ENCODE measurements at places on chromosomes 12 and 14.

- no peak for DNase-seq
Observed at GRCh38 chr12:9973949-9974348, 2.7 kb downstream of the CLEC12A start.

DNA sequence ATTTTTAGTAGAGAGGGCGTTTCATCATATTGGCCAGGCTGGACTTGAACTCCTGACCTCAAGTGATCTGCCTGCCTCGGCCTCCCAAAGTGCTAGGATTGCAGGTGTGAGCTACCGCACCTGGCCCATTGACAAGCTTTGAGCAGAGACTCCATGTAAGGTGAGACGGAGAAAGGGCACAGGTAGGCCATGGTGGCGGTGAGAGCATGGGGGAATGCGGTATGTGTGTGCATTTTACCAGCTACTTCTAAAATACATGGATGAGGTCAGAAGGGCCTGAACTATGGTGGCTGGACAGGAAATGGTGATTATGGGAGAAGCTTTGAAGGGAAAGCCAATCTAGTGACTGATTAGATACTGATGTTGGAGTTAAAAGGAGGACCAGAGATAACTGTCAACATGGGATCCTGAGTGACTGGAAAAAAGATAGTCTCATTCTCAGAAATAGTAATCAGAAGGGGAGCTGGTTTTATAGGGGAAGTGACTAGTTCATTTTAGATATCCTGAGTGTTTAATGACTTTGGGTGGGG is 21.9 kb upstream of the PTPRB start:
- no peak for DNase-seq

- DNase-seq, result no peak
Observed at GRCh38 chr12:104683831-104684503, 227.2 kb downstream of the CHST11 start.

DNA sequence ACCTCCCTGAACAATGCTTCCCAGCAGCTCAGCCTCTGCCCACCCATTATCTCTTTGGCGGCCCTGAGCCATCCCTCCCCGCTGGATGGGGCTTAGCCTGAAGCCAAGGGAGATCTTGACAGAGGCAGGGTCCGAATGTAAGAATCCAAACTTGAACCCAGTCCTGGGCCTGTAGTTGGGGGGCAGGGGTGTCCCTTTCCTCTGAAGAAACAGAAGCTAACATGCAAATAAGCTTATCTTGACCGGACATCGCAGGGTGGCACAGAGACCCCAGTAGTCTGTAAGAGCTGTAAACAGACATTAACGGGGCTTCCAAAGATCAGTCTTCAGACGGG is 6.0 kb downstream of the DLK1 start:
- no peak for DNase-seq

DNA sequence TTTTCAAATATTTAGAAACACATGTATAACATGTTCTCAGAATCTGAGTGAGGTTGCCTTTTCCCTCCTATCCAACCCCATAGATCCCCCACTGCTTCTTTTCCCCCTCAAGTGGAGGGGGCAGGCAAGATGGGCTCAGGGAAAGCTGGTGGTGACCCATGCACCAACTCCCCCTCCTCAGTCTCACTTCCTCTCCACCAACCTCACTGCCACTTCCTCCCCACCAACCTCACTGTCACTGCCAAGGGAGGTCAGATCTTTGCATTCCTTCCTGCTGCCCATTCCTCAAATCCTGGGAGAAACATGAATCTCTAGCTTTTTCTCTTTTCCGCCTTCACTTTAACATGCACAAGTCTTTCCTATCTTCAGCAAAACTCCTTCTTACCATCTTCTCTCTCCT is 48.7 kb downstream of the SPTB start:
- DNase-seq, result no peak

DNA sequence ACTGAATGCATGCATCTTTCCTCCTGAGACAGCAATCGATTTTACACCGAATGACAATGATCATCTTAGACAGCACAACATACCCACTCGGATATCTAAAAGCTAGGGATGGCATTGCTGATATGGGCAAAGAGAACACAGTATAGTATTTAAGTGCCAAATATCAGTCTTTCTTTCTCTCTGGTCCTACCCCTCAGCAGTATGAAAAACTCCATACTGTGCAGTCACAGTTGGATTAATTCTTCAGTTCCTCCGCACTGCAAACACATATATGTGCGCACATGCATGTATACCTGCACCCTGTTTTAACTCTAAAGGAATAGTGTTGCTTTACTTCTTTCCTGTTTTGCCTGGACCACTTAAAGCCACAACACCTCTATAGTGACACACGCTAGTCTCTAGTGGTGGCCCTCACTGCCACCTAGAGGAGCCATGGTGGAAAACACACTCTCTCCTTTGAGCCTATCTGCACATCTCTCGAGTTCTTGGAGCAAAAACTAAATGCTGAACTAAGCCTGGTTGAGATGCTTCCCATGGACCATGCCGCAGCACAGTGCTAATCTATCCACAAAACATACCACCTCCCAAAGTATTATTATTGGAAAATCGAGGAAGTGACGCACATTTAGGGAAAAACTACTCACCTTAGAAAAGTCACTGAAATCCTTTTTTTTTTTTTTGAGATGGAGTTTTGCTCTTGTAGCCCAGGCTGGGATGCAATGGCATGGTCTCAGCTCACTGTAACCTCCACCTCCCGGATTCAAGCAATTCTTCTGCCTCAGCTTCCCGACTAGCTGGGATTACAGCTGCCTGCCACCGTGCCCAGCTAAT is 11.9 kb downstream of the TMEM52B start:
- peak; percentile 67 for DNase-seq

DNA sequence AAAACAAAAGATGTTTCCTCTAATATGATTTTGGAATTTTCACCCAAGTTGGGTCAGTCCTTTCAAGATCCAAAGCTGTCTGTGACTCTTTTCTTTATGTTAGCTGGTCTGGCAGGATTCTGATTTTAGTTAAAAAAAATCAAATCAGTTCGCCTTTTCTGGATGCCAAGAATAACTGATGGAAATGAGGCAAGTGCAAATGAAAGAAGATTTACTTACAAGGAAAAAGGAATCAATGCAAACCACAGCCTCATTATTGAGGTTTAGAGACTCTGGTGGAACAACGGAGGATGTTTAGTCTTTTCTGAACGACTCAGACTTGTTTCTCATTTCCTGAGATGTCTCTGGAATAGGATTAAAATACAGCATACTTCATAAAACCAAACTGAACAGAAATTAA is 117.0 kb upstream of the DYRK2 start:
- DNase-seq, result no peak

GRCh38 chr14:58082011-58082410 is 70.0 kb downstream of the ARMH4 start:
- DNase-seq, result no peak

- no peak for DNase-seq
Observed at GRCh38 chr12:58919231-58920101, 838 bp downstream of the LRIG3 start.

- no peak for DNase-seq
Observed at GRCh38 chr12:91249054-91249453, 66.4 kb upstream of the DCN start.

DNA sequence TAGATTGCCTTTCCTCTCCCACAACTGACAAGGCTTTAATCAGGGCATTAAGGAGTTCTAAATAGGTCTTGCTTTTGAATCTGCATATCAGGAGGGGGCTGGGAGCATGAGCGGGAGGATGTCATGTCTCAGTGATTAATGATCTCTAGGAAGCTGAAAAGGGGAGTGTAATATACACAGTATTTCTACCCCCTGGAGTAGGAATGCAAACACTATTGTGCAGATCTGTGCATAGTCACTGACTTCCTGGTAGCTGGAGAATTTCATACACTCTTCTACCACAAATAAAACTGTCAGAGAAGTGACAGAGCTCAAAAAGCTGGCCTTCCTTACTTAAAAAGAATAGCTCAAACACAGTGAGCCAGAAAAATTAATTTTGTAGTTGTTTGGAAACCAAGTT is 65.8 kb downstream of the RIC8B start:
- peak; percentile 36 for DNase-seq

DNA sequence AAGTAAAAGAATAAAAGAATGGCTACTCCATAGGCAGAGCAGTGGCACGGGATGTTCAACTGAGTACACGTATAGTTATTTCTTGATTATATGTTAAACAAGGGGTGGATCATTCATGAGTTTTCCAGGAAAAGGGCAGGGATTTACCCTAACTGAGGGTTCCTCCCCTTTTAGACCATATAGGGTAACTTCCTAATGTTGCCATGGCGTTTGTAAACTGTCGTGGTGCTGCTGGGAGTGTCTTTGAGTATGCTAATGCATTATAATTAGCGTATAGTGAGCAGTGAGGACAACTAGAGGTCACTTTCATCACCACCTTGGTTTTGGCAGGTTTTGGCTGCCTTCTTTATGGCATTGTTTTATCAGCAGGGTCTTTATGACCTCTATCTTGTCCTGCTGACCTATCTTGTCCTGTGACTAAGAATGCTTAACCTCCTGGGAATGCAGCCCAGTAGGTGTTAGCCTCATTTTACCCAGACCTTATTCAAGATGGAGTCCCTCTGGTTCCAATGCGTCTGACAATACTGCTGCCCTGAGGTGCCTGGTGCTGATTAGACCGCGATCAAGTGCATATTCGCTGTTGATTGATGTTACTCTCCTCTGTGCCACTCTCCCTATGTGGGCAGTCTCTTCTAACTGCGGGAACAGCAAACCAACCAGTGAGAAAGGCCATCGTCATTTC is 67.6 kb upstream of the AMN1 start:
- DNase-seq, result no peak

- no peak for DNase-seq
Observed at GRCh38 chr12:47236109-47236714, 156.5 kb upstream of the AMIGO2 start.

- no peak for DNase-seq
Observed at GRCh38 chr14:50816395-50817047, 14.4 kb downstream of the NIN start.

DNA sequence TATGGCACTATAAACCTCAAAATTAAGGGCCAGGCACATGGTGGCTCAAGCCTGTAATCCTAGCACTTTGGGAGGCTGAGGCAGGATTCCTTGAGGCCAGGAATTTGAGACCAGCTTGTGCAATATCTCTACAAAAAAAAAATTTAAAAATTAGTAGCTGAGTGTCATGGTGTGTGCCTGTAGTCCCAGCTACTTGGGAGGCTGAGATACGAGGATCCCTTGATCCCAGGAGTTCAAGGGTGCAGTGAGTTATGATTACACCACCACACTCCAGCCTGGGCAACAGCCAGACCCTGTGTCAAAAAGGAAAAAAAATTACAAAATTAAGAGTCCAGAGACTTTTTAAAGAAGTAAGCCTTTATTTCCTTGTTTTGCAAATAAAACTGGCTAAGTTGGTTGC is 1.8 kb upstream of the GCN1 start:
- DNase-seq, result no peak

DNA sequence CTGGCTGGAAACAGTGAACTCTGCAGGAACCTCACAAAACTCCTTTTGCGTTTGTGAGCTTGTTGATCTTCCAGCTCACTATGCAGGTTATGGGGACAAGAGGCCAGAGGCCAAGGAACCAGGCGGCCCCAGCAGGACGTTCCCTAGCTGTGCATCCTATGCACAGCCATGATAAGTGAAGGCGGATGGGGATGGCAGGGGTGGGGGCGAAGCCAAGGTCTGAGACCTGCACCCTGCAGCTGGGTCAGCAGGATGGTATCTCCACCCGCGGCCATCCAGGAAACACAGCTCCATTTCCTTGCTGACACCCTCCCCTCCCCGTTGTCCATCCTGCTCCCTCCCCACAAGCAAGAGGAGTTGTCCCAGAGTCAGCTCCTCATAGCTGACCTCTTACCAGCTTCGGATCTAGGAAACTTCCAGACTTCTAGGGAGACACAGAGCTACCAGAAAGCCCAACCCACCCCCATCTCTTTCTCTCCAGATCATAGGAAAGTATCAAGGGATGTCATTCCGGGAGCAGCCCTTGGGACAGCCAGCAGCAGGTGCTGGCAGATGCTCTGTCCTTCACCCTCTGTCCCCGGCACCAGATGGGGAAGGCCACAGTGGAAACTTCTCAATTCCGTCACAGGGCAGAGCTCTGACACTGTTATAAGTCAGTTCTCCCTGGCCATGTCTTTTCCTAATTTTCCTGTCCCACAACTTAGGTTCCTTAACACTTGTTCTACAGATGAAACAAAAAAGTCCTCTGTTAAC is 9.4 kb downstream of the ZBTB39 start:
- no peak for DNase-seq
